Heart right ventricle (tissue), 16 donors: ENCODE measurements at places on chromosomes 5 and 9. TPM values are rescaled to one million over a fixed set of nuclear protein-coding genes. Genes with fewer than 3 reads are reported as not detected.
A peak's percentile ranks its signal among the peaks of the same experiment; 100 is the strongest.

- no peak for DNase-seq
These were observed 288.3 kb downstream of the SLF1 start for GRCh38 chr5:94906750-94907149.

DNA sequence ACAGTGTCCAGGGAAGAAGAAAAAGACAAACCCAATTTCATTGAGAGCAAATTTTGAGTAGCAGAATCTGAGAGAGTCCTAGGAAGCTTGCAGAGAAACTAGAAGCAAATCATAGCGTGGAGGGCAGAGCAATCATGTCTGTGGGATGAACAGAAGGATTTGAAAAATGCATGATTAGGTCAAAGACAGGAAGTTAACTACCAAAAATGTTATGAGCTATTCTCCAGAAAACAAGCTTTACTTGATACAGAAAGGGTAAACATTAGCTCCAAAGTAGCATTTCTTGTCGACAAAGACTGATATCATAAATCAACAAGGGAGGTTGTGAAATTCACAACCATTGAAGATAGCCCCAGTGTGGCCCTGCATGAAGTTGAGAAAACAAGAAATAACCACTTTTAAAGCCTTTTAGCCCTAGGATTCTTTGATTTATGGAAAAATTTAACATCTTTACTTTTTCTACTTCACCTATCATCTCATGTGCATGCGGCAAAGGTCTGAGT lies 97.7 kb upstream of the MEGF10 start:
- no peak for DNase-seq

DNA sequence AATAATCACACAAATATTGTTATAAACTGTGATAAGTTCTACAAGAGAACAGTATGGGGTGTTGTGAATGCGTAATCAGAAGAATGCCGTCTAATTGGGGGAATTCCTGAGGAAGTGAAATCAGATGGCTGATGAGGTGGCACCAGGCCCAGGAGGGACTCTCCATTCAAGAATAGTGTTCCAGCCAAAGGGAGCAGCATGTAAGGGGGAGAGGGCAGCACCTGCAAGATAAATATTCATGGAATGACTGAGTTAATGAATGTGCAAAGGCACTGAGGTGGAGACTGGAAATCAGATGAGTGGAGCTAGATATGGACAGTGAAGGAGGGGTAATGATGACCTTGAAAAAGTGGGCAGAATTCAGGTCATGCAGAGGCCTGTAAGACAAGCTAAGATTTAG lies 250.6 kb downstream of the ARRDC3 start:
- no peak for DNase-seq

GRCh38 chr5:74870299-74871067 lies 4.3 kb upstream of the FAM169A start:
- no peak for DNase-seq

DNA sequence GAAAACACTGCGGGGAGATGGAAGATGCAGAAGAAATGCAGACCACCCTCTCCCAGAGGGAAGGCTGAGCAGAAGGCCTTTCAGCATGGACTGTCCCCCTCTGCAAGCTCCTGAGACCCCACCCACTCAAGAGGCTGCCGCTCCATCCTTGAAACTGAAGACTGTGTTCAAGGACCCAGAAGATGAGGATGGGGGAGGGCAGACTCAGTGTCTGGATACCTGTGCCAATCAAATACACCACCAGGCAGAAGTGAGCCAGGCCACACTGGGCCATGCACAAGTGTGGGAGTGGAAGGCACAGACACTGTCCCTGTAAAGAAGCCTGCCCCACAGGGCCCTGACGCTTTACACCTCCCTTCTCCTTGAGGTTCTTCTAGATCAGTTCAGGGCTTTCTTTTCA lies 40.0 kb upstream of the IPPK start:
- DNase-seq = no peak

GRCh38 chr5:165029099-165029870 lies 1523.9 kb downstream of the MAT2B start:
- DNase-seq = no peak

GRCh38 chr5:73513996-73514395 lies 15.8 kb downstream of the BTF3 start:
- DNase-seq = no peak

DNA sequence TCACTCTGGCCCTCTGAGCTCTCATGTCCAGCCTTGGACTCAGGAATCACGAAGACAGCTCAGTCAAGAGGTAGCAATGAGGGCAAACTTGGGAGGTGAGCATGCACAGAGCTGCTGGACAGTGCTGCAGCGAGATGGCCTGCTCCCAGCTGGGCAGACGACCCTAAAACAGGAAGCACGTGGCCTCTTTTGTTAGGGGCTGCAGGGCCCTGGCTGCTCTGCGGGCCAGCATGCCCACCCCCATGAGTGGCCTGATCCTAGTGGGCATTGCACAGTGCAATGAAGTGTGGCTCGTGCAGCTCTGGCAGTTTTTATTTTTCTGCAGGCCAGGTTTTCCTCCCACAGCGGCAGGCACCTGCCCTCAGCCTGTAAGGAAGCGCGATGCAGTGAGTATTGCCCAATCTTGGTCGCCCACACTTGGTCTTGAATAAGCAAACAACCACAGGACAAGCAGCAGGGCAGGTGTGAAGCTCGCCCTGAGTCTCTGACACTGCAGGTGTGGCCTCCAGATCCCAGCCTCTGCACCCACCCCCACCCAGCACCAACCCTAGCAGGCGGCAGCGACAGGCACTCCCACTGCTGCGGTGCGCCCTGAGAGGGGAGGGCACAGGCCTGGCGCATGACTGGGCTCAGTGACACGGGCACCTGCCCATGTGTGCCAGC lies 60.8 kb downstream of the SEMA4D start:
- DNase-seq = no peak

DNA sequence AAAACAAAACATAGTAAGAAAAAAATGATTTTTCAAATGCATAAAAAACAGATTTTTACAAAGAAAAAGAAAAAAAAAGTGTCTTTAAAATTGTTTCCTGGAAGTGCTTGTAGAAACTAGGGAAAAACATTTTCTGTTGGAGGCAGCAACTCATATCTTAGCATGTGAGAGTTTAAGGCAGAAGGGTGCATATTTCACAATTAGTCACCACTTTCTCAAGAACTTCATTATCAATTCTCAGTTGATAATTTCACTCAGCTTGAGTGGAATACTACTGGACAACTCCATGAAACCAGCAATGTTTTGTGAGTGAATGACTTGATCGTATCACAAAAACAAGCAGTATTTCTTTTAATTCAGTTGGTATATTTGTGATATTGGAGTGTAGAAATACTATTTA lies 508.3 kb upstream of the DAB2 start:
- no peak for DNase-seq

DNA sequence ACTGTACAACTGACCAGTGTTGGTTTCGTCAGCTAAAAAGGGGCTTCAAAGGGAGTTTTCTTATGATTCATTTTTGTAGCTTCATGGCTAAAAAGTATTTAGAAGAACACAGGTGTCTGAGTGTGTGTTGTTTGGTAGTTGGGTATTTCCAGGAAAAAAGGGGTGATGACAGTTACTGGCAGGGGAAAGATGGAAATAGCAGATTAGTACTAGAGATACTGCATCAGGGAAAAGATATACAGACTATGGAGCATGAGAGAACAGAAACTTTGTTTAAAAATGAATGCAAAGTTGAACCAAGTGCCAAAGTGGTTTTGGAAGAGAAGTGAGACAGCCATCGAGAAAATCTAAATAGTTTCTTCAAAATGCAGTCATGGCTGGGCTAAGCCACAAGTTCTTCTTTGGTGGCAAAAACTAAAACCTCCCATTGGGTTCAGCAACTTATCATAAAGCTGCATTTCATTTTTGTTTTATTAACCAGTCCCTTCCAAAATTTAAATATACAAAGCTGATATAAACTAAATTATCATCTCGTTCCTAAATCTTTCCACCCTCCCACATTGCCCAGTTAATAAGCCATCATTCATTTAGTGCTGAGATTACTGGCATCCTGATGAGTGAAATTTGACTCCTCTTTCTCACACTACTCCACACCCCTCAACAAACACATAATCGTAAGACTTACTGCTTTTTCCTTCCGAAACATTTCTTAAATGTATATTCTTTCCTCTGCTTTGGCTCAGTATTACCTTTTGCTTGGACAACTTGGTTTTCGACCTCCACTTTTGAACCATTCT lies 33.5 kb downstream of the ELL2 start:
- DNase-seq = no peak

GRCh38 chr9:137757139-137757538 lies 120.4 kb upstream of the CACNA1B start:
- peak; percentile 60 for DNase-seq

DNA sequence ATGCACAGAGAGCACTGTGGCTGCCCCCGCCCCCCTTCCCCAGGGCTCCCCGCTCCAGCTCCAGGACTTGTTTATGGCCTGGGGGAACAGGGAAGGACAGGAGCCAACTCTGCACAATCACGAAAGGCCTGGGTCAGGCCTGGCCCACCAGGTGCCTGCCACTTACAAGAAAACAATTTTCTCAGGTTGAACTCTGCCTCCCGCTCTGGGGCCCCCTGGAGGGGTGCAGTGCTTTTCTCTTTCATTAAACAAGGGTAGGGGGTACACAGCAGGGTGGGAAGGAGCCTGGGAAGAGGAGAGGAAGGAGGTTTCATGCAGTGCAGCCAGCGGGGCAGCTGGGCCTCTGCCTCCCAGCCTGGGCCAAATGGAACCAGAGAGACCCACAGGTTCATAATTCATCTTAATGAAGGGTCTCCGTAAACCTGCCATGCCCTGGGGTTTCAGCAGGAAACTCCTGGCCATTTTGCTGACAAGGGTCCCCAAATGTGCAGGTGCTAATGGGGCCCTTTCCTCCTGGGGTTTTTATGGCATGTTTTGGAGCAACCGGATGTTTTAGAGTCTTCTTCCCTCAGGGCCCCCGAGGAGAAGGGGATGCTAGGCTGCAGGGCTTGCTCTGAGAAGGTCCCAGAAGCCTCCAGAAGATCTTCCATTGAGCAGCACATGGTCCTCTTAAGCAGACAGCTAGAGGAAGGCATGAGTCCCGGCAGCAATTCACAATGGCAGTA lies 219.8 kb downstream of the SLIT3 start:
- DNase-seq = no peak

DNA sequence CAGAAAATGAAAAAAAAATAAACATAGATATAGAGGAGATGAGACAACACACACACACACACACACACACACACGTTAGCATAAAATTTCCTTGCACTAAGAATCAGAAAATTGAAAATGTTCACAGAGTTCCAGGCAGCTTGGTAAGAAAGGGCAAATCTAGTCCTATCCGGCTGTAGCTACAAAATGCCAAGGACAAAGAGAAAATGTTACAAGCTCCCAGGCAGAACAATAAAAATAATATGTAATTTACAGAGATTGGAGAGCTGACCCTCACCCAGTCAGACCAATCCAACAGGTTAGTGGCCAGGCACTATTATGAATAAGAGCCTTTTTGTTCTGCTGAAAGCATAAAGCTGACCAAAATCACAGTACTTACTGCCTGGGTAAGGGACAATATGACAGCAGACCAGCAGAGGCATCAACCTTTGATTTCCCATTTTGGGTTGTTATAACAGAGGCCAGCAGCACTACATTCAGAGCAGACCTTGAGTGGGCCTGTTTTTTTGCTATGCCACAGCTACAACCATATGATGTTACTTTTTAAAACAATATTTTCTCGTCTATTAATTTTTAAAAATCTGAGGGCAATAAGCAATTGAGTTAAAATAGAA lies 892.6 kb downstream of the TAF11L14 start:
- DNase-seq = no peak

GRCh38 chr9:136533775-136534157 lies 12.1 kb downstream of the NOTCH1 start:
- DNase-seq = no peak

DNA sequence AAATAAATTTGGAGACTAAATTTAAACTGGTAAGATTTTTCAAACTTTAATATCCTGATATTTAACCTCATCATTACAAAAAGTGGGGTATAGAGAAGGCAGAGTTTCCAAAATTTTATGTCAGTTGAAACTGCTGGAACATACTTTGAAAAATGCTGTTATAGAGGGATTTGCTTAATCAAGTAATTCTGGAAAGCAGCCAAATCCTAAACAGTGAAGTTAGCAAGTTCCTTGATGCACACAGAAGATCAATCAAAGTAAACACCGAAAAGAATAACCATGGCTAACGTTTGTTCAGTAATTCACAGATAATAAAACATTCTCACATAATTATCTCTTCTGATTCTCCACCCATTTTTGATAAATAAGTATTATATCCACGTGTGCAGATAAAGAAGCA lies 8.1 kb upstream of the PRR16 start:
- no peak for DNase-seq

DNA sequence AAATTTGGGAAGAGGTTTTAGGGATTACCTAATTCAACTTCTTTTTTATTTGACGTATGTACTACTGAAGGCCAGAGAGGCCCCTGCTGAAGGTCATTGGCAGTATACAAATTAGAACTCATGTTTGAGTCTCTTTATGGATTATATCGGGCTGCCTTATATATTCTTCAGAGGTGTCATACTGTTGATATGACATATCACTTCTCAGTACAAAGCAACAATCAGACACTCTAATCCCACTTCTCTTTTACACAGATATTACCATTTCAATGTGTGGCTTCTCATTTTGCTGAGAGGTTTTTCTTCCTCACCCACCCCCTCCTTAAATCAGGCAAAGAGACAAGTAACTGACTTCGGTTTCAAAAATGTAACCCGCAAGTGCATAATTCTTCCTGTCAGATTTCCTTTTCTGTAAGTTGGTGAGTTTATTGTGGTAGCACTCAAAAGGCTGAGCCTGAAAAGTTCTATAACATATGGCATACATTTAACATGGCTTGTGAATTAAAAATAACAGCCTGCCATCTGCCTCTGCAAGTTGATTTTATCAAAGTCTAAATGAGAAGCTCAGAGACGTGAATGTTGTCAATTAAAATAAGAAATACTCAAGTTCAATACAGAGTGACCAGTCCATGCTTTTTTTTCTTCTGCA lies 163.6 kb upstream of the RORB start:
- DNase-seq = no peak

- no peak for DNase-seq
These were observed 52.2 kb downstream of the GKAP1 start for GRCh38 chr9:83765376-83765775.

DNA sequence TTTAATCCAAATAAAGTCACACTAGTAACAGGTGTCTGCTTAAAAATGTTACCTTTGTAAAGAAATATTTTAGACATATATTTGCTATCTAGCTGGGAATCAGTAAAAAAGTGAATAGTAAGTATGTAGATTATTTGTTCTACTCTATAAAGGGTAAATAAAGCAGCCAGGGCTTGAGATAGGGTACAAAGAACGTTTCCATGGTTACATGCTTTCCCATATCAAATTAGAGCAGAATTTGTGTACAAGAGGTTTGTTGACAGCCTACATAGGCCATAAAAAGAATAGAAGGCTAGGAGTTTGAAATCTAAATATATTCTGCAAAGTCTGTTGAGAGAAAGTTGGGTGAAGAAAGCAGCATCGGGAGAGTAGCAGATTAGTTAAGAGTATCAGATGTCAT lies 160.9 kb upstream of the POU5F2 start:
- DNase-seq = no peak

- DNase-seq = no peak
These were observed 89.2 kb upstream of the IL33 start for GRCh38 chr9:6126377-6126776.

GRCh38 chr9:95104581-95104960 lies 212.9 kb downstream of the FANCC start:
- DNase-seq = no peak

Gene YTHDC2
- total RNA-seq = 12.2 TPM

Gene SUSD3
- total RNA-seq = 0.77 TPM

Gene PCDHGA9
- 8.3 TPM for total RNA-seq

Gene GRM6
- not detected for total RNA-seq

Gene SPATA31D4
- not detected for total RNA-seq

Gene GHR
- 12.6 TPM for total RNA-seq

Gene SLC6A7
- total RNA-seq = not detected

Gene RETREG1
- 219 TPM for total RNA-seq
